ENCODE measurements at places on chromosomes 2 and 18. TPM values are rescaled to one million over a fixed set of nuclear protein-coding genes. Genes with fewer than 3 reads are reported as not detected.

Gene RAB31
- 36.8 TPM for total RNA-seq

DNA sequence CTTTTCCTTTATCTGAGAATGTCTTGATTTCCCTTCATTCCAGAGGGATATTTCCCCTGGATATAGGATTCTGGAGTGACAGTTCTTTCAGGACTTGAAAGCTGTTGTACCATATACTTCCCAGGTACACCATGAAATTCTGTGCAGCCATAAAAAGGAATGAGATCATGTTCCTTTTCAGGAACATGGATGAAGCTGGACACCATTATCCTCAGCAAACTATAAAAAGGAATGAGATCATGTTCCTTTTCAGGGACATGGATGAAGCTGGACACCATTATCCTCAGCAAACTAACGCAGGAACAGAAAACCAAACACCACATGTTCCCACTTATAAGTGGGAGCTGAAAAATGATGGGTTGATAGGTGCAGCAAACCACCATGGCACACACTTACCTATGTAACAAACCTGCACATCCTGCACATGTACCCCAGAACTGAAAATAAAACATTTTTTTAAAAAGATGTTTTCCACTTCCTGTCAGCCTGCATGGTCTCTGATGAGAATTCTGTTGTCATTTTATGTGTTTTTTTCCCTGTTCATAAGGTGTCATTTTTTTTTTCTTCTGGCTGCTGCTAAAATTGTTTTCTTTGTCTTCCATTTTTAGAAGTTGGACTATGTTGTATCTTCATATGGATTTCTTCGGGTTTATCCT lies 133.3 kb downstream of the DNAH6 start:
- no peak for DNase-seq

Gene HOXD10
- not detected for total RNA-seq

Gene ALPI
- not detected for total RNA-seq

Gene PDE1A
- 4.8 TPM for total RNA-seq

Measured in ascending aorta (tissue), 2 donors.